Large intestine (tissue), 12 donors: ENCODE measurements at places on chromosomes 3 and 15.

DNA sequence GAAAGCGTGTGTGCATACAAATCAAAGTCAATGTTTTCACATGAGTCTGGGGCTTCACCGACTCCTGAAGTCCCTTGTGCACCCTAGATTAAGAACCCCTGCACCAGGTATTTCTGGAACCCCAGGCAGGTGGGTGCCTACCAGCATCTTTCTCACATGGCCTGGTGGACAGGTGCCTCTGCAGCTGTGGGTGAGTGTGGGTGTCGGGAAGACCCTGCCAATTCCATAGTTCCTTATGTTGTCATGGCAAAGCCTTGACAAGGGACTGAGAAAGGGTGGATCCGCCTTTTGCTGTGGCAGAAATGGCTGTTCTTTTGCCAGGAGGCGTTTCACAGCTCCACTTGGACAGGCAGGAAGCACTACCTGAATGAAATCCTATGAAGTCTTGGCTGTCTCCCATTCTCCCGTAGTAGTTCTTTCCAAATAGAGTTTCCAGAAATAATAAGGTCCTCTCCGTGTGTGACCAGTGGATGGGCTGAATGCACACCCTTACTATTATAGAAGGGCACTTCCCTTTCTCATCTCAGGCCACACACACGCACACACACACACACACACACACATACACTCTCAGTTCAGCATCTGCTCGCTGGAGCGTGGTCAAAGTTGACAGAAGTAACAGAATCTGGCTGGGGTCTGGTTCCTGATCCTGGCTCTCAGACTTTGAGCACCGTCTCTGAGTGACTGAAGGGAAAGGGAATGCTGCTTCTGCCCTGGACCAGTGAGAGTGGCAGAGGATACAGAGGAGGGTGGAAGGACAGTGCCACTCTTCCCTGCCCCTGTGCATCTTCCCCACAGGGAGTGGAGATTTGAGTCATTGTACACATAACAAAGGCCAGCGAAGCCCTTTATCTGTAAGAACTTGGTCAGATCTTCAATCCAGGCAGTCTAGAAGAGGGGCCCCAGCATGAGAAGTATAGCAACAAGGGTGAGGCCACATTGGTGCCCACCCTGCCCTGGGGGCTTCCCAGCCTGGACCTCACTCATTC is 38.7 kb downstream of the PDIA5 start:
- no peak for DNase-seq

- DNase-seq, result no peak
Measured at GRCh38 chr3:126517986-126518778, 609 bp upstream of the UROC1 start.

DNA sequence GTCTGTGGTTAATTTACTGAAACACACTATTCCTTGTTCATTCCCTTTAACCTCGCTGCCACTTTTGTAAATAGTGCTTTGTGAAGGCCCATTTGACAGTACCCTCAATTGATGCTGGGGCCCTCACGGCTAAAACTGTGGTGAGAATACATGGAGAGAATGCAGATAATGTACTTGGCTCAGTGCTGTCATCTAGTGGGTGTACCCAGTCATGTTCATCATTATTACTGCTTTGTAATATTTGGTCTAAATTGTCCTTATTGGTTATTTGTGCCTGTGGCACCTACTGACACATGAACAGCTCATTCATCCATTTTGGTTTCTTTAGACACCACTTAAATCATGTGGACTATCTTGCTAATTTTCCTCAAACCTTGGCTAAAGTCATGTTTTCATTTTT is 543.6 kb downstream of the EDEM1 start:
- no peak for DNase-seq

DNA sequence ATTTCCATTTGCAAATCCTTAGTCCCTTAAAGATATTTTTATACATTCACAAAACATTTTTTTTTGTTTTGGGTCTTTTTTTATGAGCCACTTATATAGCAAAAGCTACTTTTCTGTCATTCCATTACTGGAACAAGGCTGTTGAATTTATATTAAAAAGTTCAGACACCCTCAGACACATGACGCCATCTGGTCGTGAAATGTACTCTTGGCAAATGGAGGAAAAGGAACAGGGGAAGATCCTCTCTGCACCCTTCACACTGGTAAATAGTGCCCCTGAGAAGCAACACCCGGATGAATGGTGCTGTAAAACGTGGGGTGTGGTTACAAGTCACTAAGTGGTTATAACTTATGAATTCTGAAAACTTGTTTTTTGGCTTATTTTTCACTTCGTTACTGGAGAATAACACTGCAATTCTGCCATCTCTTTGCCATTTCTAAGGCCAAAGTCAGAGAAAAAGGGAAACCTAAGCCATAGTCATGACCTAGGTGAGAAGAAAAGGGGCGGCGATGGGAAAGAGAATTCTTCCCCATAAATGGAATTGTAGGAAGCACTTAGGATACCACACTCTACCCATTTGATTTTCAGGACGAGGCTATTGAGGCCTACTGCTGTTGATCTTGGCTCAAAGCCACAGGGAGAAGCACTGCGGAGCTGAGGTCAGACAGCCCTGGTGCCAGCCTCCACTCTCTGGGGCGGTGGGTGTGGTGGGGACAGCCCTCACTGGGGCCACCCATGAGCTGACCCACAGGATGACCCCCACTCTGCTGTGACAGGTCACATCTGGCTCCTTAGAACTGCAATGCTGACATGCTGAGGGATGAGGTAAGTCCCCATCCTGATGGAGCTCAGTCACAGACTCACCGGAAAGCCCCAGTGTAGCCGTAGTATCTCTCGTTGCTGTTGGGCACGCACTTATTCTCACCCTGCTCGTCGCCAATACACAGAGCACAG is 21.9 kb downstream of the LTF start:
- peak; percentile 42 for DNase-seq

- DNase-seq, result no peak
Measured at GRCh38 chr3:188527389-188527788, 373.4 kb downstream of the LPP start.

GRCh38 chr15:99509686-99510461 is 55.9 kb upstream of the MEF2A start:
- no peak for DNase-seq

GRCh38 chr3:134998855-134999254 is 203.8 kb downstream of the EPHB1 start:
- no peak for DNase-seq

GRCh38 chr3:63240381-63240902 is 37.7 kb upstream of the SYNPR start:
- no peak for DNase-seq

- no peak for DNase-seq
Measured at GRCh38 chr3:136249593-136249992, 547 bp upstream of the PCCB start.

- no peak for DNase-seq
Measured at GRCh38 chr15:26767169-26767670, 5.6 kb downstream of the GABRB3 start.

DNA sequence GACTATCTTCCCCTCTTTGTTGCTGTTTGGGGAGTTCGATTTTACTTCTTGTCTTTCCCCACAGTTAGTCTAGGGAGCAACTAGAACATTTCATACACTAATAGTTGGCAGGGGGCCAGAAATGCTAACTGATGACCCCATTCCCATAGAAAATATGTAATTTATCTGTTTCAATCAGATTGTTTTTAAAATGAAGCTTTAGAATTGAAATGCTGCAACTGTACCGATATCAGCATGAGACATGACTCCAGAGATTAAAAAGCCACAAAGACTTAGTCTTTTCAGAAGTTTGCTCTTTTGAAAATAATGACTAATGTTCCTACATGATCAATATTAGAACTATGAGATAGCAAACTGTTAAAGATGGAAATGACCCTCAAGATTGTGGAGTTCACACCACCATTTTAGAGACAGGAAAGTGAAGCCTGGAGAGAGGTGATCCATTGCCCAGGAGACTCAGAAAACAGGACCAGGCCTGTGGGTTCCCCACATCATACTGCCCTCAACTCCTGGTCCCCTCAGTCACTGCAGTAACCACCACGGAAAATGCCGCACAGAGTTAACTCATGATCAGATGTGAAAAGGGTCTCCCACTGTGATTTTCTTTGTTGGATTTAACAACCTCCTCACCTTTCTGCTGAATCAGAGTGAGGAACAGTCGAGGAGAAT is 130.3 kb downstream of the CHDH start:
- DNase-seq, result no peak

- no peak for DNase-seq
Measured at GRCh38 chr3:129429602-129430001, 1.2 kb upstream of the EFCAB12 start.

DNA sequence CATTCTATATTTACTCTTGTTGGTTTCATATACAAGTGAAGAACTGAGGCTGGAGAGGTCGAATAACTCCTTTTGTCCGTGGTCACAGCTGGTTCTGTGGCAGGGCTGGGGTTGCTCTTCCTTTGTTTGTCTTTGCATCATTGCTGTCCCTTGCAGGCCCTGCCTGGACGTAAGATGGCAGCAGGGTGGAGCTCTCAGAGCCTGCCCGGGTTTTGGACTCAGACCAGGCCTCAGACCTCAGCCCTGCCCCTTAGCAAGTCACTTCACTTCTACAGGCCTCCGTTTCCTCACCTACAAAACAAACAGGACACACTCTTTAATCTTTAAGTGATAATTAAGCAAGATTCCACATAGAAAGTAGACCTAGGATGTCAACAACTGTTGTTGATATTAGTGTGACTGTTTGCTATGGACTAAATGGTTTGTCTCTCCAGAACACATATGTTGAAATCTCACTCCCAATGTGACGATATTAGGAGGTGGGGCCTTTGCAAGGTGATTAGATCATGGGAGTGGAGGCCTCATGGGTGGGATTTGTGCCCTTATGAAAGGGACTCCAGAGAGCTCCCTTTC is 65.6 kb upstream of the PLXNA1 start:
- no peak for DNase-seq

DNA sequence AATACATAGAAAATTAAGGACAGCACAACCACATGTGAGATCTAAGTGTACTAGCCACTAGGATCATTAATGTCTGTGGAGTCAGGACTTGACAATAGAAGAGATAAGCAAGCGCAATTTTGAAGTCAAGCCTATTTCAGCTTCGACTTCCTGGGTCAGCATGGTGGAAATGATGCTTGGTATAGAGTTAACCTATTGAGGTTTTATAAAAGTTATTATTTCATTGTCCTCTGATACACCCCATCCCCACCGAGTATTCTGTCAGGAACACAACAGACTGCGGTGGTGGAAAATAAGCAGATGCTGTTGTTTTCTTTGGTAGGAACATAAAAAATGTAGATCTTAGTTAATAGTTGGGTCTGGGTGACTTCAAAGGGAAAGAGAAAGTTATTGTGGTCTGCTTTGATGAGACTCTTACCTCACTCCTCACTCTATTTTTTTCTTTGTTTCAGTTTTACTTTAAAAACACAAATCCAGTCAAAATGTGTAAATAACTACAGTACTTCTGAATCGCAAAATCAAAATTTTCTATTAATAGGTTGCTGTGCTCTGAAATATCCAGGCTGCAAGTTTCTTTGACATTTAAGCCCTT is 82.1 kb downstream of the IL5RA start:
- no peak for DNase-seq

DNA sequence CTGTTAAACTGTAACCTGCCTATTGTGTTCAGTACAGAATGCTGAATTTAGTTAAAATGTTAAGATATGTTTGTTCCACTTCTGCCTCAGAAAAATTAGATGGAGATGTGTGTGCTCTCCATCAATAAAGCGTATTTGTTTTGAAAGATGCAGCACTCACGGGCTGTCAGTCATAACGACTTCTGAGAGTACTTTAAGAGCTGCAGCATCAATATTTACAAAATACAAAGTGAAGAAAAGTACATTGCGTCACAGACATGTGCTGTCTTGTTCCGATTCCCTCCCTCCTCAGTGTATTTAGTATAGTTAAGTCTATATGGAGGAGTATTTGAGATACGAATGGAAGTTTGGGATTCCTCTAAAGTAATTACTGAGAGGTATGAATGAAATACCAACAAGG is 166.6 kb downstream of the BBX start:
- DNase-seq, result no peak

DNA sequence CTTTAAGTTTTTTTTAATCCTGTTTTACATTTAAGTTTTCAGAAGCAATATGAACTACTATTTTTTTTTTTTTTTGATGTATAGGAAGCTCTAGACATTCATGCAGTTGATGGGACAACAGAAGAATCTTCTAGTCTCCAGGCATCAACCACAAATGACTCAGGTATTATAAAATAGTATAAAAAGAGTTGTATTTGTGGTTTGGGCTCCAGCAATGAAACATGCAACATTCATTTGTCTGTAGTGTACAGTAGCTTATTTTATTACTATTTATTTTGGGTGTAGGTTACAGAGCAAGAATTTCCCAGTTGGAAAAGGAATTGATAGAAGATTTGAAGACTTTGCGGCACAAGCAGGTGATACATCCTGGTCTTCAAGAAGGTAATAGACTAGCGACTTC is 38.6 kb downstream of the MGA start:
- no peak for DNase-seq

DNA sequence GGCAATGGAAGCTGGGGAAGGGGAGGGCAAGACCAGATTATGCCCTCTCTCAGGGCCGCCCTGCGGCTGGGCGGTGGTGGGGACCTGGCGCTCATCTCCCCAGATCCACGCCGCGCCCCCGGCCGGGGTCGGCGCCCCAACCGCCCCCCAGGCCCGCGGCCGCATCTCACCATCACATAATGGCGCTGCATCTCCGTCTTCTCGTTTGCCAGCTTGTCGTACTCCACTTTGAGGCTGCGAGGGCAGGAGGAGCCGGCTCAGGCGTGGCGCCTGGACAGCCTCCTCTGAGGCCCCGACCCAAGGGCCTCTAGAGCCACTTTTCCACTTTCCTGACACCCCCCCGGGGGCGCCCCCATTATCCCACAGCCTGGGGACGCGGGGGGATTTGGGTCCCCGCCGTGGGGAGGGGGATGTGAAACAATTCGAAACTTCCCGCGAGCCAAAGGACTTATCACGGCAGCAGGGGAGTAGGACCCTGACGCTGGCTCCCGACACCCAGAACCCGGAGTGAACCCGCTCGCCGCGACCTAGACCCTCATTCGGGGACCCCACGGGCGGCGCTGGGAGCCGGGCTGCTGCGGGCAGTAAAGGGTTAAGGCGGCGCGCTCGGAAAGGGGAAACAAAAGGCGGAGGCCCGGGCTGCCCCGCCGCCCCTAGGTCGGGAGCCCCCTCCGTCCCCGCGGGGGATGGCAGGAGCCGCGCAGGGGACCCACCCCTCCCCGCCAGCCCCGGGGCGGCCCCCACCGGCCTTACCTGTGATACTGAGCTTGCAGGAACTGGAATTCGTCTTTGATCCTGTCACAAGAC is 2.1 kb downstream of the TLE3 start:
- DNase-seq, result peak; percentile 51

DNA sequence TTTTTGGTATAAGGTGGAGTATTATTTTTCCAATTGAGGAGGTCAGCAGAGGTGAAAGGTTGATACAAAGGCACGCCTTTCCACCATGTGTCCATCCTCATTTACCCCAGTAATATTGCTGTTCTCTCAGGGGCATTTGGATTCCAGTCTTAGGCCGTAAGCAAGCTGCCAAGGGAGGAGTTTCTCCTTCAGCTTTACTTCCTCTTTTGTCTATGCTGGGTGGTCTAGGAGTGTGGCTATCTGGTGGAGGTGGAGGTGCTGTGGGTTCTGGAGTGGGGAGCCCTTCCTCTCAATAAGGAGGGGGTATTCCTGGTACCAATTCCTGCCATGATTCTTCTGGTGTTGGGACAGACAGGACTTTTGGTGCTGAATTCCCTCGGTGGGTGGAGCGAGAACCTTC is 340.6 kb downstream of the KCNH8 start:
- DNase-seq, result no peak

GRCh38 chr3:195036574-195036973 is 234.4 kb downstream of the XXYLT1 start:
- no peak for DNase-seq

GRCh38 chr3:160720123-160720746 is 35.8 kb upstream of the PPM1L start:
- no peak for DNase-seq

- DNase-seq, result peak; percentile 6
Measured at GRCh38 chr3:195319060-195319459, 48.1 kb upstream of the XXYLT1 start.
